ENCODE measurements at places on chromosomes 5 and 9.
A peak's percentile ranks its signal among the peaks of the same experiment; 100 is the strongest.

- no peak for DNase-seq
These were observed 24.2 kb downstream of the XRCC4 start for GRCh38 chr5:83101514-83101913.

- DNase-seq: no peak
These were observed 662.1 kb upstream of the FTMT start for GRCh38 chr5:121189342-121190305.

GRCh38 chr5:88824141-88824540 is 58.8 kb downstream of the MEF2C start:
- no peak for DNase-seq

GRCh38 chr5:24215114-24215513 is 429.7 kb downstream of the CDH10 start:
- DNase-seq: no peak

GRCh38 chr5:173327948-173328843 is at the start of gene STC2:
TSS of gene STC2 (minus strand) at chr5:173328414. CDS start at chr5:173328193, 221 bp downstream.
- DNase-seq: no peak

GRCh38 chr9:94603259-94604160 is 9.9 kb upstream of the FBP2 start:
- DNase-seq: peak; percentile 47

GRCh38 chr9:26471261-26471660 is 421.3 kb downstream of the CAAP1 start:
- no peak for DNase-seq

DNA sequence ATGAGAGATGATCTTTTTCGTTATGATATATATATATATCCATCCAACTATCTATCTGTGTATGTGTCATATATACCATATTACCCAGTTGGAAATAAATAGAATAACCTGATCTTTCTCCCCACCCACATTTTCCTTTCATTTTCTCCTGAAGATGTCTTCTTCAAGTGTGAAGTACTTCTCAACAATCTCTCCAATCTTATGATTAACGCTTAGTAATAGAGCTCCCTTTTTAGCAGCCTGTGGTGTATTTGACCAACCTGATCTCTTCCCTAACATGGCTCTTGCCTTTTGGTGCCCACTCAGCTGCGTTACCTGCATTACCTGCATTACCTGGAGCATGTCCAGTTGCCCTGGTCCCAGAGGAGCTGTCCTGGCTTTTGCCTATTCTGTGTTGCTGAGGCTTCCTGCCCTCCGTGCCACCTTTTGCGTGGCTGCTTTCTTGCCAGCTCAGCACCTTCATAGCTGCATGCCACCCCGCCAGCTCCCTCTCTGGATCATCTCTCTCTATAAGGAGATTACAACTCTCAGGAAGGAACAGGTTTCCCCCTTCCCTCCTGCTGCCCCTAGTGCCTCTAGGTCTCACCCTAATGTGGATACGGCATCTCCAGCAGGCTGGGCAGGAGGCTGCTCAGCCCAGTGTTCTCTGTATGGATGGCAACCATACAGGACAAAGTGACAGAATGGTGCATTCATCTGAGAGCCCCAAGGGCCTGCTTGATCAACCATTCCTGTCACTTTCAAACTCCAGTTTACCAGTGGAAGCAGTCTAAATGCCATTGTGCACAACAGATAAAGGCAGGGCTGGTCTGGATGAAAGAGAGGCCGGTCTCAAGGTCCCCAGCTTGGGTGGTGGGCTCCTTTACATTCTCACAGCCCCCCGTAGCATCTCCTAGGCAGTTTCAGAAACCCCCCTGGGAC is 126.7 kb downstream of the GADD45G start:
- DNase-seq: no peak

DNA sequence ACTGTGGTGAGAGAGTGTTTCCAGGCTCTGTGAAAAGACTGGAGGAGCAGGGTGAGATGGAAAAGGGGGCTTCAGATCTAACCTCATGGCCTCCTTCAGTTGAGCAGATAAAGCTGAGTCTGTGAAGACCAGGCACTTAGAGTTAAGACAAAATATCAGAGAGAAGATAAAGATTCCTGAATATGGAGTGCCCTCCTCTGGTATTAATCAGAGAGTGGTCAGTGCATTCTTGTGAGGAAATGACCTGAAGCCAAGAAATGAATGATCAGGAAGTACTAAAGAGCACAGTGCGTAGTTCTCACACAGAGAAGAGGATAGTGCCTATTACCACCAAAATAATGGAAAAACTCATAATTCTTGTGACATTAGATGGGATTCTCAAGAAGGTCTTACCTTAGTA is 1417.0 kb upstream of the ACO1 start:
- no peak for DNase-seq

DNA sequence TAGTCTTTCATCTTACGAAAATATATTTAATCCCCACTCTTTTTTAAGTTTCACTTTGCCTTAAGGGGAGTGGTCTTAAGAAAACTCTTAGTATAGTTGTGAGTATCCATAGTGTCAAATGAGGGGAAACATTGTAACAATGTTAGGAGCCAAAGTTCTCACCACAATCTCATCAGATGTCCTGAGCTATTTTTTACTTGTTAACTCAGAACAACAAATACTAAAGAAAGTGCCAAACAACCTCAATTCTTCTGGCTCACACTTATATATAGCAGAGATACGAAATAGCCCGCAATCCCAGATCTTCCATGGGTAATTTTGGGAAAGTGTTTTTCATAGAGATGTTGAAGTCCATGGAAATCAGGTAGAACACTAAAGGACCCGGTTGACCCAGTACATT is 194.0 kb upstream of the DMRT1 start:
- no peak for DNase-seq

- no peak for DNase-seq
These were observed 2.5 kb downstream of the DIPK1B start for GRCh38 chr9:136714893-136715274.

GRCh38 chr5:77957-78804 is 13.8 kb upstream of the PLEKHG4B start:
- DNase-seq: no peak

DNA sequence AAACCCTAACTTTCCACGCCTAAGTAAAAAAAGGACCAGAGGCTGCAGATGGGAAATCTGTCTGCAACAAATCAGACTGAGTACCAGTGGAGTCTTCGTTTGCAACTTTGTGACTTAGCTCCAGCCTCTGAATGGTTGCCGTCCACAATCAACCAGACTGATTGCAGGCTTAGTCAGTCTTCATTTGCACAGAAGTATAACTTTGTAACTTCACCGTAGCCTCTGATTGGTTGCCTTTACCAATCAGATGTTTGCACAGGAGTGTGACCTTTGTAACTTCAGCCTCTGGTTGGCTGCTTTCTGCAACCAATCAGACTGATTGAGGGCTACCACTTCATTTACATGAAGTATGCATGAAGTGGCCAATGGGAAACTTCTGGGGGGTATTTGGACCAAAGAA is 53.7 kb downstream of the TGFBR1 start:
- DNase-seq: no peak

DNA sequence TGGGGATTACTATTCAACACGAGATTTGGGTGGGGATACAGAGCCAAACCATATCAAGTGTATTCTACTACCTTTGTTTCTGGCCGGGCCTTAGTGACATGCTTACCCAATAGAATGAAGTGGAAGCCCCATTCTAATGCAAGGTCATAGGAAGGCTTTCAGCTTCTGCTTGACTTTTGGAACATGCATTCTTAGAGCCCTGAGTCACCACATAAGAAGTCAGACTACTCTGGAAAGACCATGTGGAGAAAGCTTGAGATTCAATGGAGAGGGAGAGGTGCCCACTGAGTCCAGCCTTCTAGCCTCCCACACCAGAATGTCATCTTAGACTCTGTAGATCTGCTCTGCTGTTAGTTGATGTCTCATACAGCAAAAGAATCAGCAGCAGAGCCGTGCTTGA is 155.7 kb upstream of the FBN2 start:
- DNase-seq: no peak

GRCh38 chr5:84393969-84394368 is 9.3 kb upstream of the EDIL3 start:
- no peak for DNase-seq

DNA sequence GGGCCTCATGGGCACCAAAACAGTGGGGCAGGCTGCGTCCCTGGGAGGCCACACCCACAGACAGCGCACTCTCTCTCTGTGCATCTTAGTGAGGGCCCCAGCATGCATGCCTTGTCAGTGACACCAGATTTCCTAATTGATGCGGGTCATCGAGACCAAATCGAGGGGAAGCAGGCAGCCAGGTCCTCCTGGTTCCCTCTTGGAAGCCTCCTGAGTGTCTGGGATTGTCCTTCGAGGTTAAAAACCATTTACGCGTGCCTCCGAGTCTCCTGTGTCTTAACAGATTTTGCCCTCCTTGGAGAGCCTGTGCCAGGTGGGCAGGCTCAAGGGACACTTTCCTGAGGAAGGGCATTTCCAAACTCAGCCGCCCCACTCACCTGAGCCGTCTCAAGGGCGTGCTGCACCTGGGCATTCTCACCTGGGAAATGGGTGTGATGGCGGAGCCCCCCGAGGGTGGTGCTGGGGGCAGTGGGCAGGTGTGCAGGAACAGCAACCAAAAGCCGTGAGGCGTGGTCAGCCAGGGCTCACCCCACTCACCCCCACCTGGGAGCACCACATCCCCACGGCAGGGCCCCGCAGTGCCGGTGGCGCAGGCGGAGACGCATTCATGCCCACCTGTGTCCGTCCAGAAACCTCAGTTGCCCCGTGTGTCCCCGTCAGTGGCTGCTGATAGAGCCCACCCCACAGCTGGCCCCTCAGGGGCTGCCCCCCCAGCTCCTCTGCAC is 2.7 kb downstream of the SLC6A19 start:
- DNase-seq: no peak

GRCh38 chr9:83334320-83334719 is 203.9 kb downstream of the FRMD3 start:
- peak; percentile 60 for DNase-seq

DNA sequence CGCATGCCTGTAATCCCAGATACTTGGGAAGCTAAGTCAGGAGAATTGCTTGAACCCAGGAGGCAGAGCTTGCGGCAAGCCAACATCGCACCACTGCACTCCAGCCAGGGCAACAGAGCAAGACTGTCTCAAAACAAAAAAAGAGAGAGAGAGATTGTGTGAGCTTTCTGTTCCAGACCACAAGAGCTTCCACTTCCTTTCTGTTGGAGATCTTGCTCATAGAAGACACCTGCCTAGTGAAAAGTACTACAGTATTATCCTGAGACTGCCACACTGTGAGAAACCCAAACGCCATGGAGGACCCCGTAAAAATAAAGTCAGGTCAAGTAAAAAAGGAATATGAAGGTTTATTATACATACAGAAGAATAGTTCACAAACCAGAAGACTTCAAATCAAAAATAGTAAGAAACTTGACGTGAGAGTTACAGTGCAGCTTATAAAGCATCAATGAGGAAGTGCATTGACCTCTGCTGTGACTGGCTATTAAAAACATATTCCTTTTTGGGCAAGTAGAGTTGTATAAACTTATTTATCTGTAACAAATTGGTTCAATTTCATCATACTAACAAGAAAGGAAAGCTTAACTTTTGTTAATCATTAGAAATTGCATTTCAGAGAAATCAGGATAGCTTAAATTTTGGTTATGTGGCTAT is 4.3 kb upstream of the EMB start:
- DNase-seq: no peak

GRCh38 chr9:83070261-83070660 is 7.3 kb upstream of the RASEF start:
- DNase-seq: no peak

DNA sequence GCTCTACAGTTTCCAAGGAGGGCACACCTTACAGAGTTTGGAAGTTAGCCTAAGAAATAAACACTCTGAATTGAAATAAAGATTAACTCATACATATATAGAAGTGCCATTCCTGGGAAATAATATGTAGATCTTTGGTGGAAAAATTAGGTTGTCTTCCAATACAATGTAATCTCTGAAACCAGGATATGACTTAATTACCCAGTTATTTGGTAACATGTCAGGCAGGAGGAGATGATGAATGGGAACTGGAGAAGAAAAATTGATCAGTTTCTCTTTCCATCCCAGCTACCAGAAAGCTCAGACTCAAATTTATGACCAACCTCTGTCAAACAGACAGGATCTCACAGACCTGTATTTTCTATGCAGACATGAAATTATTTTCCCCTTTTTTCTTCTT is 215.2 kb upstream of the SNX2 start:
- no peak for DNase-seq

GRCh38 chr5:86127696-86128095 is 490.0 kb upstream of the COX7C start:
- no peak for DNase-seq

GRCh38 chr5:86979811-86980411 is 287.8 kb upstream of the RASA1 start:
- no peak for DNase-seq

GRCh38 chr5:53087171-53087570 is 22.4 kb downstream of the MOCS2 start:
- DNase-seq: no peak

DNA sequence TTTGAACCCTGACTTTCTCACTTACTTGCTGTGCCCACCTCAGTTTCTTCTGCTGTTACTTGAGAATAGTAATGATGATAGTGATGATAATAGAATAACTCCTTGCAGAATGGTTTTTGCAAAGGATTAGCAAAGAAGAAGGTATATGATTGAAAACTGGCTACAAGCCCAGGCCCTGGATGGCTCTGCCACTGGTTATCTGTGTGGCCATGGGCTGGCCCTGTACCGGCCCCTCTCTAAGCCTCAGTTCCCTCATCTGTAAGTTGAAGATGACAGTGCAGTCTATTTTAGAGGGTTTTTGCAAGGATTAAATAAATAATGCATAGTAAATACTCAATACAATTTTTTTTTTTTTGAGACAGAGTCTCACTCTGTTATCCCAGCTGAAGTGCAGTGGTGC is 6.2 kb downstream of the TTLL11 start:
- no peak for DNase-seq

DNA sequence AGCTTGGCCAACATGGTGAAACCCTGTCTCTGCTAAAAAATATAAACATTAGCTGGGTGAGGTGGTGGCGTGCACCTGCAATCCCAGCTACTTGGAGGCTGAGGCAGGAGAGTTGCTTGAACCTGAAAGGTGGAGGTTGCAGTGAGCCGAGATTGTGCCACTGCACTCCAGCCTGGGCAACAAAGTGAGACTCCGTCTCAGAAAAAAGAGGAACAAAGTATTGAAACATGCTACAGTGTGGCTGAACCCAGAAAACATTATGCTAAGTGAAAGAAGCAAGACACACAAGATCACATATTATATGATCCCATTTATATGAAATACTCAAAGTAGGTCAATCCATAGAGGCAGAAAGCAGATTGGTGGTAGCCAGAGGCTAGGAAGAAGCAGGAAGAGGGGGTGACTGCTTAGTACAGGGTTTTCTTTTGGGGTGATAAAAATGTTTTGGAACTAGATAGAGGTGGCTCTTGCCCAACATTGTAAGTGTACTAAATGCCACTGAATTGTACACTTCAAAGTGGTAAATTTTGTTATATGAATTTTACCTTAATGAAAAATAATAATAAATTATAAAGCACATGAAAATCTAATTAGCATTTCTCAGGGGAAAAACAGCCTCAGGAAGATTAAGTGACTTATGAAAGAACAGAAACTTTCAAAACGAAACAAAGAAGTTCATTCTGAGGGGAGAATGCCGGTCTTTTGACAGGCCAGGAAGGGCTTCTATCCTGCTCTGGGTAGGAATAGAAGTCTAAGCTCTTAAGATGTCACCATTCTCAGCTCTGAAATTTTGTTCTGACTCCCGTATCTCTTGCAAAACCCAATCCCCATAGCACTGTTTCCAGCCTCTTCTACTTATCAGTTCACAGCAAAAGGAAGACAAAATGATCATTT is 161.1 kb upstream of the TBCA start:
- DNase-seq: no peak

- no peak for DNase-seq
These were observed 189.9 kb downstream of the BNC2 start for GRCh38 chr9:16680541-16680940.

All from activated CD4-positive, alpha-beta T cell treated with anti-CD3 and anti-CD28 coated beads, Interleukin-2, amount 50 U/mL, for 24 hours (primary cell).